ENCODE measurements at places on chromosomes 5 and 9.

GRCh38 chr5:178201221-178201926, 3.0 kb upstream of the HNRNPAB start:
- no peak for DNase-seq

GRCh38 chr5:57727591-57727990, 245.0 kb upstream of the ACTBL2 start:
- no peak for DNase-seq

DNA sequence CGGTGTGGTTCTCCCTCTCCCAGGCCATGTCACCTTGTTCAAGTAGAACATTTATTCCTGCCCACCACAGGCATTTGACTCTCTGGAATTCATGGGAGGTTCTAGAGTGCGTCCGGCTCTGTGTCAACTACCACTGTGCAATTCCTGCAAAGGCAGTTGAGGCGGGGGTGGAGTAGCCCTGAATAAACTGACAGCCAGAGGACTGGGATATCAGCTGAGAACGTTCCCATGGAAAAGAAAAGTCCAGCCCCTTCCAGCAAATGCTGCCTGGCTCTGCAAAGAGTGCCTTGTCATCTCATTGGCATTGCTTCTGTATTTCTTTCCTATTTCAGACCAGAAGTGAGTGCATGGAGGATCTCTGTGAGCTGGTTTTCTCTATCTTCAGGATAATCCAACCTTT, 18.9 kb upstream of the MEGF9 start:
- DNase-seq, result no peak

DNA sequence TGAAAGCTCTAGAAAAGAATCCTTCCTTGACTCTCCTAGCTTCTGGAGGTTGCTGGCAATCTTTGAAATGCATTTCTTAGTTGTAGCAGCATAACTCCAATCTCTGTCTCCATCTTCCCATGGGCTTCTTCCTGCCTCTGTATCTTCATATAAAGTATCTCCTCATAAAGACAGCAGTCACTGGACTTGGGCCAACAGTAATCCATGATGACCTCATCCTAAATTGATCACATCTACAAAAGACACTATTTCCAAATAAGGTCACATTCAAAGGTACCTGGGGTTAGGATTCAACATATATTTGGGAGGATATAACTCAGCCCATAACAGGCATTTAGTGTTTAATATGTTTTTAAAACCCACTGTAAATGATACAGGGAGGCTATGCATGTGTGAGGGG, 123.3 kb downstream of the MLLT3 start:
- DNase-seq, result no peak

DNA sequence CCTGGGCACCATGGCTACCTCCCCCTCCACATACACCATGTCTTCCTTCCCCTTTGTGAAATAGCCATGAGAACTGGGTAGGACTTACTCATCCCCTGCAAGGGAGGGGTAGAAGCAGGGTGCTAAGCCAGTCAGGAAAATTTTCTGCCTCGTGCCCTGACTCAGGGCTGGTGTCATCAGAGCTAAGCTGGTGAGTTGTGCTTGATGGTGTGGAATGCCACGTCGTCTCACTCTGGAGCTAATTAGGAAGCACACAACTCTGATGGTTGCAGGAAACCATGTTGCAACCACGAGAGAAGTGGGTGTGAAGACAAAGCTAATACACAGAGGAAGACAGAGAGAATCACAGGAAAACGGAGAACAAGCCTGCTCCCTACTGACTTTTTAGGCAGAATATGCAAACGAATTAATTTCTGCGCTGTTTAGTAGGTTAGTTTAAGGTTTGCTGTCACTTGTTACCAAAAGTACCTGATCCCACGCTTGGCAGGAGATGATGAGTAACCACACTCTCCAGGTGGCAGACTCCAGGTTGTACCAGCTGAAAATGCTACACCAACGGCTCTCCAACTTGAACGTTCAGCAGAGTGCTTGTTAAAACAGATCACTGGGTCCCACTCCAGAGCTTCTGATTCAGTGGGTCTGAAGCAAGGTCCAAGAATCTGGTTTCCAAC, 54.5 kb downstream of the STK10 start:
- peak; percentile 64 for DNase-seq

GRCh38 chr5:3741374-3741770, 145.7 kb downstream of the IRX1 start:
- DNase-seq, result no peak

DNA sequence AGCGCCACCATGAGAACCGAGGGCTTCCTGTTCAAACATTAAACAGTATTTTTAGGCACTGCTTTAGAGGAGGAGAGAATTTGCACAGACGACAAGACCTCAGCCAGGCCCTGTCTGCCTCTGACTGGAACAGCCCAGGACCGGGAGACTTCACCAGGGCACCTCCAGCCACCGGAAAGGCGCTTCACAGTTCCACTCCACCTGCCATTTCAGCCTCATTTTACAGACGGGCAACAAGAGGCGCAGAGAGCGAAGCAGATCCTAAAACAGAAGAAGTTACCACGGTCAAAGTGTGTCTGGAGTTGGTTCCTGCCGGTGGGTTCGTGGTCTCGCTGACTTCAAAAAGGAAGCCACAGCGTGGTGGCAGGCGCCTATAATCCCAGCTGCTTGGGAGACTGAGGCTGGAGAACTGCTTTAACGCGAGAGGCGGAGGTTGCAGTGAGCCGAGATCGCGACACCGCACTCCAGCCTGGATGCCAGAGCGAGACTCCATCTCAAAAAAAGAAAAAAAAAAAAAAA, 28.4 kb downstream of the COL23A1 start:
- no peak for DNase-seq

DNA sequence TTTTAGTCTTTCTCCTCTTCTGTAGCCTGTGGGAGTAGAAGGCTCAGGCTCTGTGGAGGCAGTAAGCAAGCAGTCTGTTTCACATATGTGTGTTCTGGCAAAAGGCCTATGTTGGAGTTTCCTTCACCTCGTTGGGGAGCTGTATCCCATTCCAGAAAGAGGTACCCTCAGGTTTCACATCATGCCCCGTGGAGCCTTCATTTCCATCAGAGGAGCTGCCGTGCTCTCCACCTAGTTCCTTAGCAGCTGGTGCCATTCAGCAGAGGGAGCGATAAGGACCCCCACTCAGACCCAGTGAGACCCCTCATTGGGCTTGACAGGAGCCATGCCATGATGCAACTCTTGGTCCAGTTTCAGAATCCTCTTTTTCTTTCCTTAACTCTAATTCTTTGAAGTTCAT, 50.6 kb upstream of the ANGPTL2 start:
- no peak for DNase-seq

DNA sequence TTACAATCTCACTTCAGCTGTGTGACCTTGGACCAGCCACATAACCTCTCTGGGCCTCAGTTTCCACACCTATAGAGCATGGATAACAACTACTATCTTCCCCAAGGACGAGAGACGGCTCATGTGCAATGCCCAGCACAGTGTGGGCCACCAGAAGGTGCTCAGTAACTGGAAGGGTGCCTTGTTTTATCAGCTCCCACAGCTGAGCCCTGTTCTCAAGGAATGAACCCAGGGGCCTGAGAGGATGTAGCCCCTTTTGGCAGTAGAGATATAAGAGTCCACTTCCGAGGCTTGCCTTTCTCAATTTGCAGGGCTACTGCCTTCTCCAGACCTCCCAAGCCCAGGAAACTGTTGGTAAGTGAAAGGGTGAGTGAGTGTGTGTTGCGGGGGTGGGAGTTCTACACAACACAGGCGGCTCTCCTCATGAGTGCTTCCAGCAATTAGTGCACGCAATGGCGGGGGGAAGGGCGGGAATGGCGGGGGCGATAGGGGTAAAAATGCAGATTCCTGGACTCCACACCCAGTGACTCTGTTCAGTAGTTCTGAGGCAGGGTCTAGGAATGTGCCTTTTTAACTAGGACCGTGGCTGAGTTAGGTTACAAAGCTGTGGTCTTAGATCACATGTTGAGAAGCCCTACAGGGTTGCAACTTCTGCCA, 185.1 kb downstream of the FSTL4 start:
- DNase-seq, result no peak

DNA sequence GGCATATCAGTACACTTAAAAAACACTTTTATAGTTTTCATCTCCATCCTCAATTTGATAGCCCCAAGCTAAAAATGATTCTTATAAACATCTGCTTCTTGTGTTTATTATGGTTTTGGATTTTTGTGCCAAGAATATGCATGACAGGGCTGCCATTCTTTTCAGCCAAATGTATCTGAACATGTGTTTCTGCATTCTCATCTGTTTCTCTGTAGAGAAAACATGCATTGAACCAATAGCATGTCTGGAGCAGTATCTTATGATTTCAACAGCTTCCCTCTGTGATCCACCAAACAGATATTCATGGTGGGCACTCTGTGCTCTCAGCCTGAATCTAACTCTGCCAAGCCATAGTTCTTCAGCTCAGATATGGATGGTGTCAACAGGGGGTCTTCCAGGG, 99.3 kb upstream of the ERCC6L2 start:
- DNase-seq, result no peak

- peak; percentile 58 for DNase-seq
Observed at GRCh38 chr5:31855134-31856040, 216.5 kb downstream of the PDZD2 start.

DNA sequence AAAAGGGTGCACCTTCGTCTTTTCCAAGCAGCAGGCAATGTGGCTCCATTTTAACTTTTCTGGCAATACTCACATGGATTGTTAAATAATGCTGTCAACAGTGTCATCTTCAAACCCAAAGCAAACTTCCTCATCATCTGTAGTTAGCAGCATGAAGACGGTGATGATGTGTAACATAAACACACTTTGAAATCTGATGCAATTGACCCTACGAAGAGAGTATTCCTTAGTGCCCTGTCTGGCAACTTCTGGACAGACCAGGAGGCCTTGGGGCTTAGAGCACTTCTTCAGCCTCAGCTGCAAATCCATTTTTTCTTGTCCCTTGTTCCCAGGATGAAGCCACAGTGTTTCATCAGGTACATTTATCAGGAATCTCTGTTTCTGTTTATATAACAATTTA, 149.1 kb downstream of the GHR start:
- no peak for DNase-seq

- no peak for DNase-seq
Observed at GRCh38 chr5:159174511-159175168, 34.7 kb downstream of the RNF145 start.

DNA sequence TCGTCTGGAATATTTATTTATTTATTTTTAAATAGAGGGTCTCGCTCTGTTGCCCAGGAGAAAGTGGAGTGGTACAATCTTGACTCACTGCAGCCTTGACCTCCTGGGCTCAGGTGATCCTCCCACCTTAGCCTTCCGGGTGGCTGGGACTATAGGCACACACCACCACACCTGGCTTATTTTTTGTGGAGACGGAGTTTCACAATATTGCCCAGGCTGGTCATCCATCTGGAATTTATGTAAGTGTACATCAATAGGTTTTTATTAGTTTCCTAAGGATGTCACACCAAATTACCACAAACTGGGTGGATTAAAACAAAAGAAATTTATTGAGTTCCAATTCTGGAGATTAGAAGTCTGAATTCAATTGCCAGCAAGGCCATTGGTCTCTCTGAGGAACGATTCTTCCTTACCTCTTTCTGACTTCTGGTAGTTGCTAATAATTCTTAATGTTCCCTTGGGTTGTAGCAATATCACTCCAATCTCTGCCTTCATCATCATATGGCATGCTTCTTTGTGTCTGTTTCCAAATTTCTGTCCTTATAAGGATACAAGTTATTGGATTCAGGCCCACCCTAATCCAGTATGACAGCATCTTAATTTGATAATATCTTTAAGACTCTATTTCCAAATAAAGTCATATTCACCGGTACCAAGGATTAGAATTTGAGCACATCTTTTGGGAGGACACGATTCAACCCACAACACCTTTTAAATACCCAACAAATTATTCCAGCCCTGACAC, 16.3 kb upstream of the RAD23B start:
- no peak for DNase-seq

DNA sequence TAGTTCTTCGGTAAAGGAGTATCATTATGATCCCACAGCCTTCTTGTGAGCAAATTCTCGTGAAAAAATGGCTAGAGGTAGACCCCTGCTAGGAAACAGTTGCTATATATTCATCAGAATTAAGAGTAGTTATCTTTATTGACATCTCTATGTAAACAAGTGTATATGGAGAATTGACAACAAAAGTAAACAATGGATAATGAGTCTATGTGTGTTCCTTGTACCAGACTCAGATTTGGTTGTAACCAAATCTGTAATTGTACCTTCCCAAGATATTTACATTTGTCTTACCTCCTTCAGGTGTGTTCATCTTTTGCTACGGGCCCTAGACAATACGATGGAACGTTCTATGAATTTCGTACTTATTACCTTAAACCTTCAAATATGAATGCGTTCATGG, 2.1 kb downstream of the NIPSNAP3B start:
- DNase-seq, result no peak

DNA sequence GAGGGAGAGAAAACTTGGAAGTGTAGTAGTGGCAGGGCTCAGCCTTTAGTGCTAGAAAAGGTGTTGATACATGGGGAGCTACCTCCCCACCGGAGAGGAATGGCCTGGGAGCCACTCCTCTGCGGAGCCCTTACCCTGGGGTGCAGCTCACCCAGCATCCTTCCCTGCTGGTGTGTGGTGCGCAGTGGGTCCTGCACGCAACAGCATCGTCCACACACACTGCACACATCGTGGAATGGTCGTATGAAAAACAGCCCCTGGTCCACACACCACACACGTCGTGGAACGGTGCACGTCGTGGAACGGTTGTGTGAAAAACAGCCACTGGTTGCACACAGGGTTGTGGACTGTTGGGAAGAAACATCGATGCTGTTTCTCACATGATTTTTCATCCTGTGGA, 16.1 kb upstream of the AHRR start:
- DNase-seq, result no peak

GRCh38 chr5:90307322-90307721, 102.2 kb downstream of the CETN3 start:
- no peak for DNase-seq

DNA sequence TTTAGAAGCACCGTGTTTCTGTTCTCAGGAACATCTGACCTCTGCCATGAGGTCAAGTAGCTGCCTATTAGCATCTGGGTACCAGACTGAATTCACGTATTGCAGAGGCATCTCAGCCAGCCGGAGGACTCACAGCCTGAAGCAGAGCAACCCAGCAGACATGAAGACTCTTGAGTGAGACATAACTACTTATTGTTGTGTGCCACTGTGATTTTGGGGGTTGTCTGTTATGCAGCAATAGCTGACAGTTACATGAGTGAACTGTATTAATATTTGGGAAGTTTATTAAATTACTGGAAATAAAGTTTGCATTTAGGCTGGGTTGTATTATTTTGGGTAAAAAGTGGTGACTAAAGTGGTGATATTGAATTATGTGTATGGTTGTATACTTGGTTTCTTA, 1.3 kb upstream of the ACOT12 start:
- no peak for DNase-seq

DNA sequence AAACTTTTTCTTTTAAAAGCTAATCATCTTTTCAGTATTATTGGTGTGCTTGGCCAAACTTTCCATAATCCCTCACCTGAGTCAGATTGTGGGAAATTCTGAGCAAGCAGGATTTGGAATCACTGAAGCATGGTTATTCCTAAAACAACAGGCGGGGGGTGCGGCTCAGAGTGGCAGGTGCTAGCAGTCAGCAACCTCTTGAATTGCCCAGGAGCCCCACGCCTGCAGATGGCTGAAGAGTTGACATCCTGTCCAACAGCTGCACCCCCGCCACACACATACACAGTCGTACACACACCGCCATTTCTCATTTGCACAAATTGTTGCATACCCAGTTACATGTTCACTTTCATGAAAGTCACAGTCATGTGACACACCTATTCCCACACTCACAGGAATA, 96.6 kb downstream of the LHX2 start:
- DNase-seq, result no peak
